ENCODE measurements at places on chromosomes 1 and 21. TPM values are rescaled to one million over a fixed set of nuclear protein-coding genes. Genes with fewer than 3 reads are reported as not detected.

DNA sequence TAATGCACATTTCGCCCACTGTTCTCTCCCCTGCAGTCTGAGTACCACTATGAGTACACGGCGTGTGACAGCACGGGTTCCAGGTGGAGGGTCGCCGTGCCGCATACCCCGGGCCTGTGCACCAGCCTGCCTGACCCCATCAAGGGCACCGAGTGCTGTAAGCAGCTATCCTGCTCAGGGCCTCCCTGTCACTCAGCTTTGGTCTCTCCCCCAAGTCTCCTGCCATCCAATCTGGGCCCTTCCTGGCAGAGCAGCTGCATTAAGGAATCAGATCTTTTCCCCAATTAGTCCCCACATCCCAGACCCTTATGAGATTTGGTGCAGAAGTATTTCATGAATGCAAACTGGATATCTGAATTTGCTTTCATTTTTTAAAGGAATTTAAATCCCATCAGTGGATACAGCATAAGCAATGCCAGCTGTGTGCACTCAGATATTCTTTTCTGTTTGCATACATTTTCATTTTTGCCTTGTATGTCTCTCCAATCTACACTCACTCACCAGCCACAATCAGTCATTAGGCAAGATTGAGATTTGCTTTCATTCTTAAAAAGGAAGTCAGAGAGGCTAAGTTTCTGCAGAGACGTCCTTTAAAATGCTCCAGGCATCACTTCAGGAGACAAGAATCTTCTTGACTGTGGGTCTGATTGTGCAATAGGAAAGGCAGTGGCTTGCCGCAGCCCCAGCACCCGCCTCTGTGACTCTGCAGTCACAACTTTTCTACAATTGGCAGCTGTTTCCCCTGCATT lies 48.1 kb downstream of the ELAPOR1 start:
- H3K36me3 ChIP-seq, result no peaks in the 10 kb centered on the region
- no peak overlapping the region for H3K27ac ChIP-seq
- DNase-seq, result no peak
- peaks cover 19% of the 10 kb centered on the region for H3K4me1 ChIP-seq
- no peaks in the 10 kb centered on the region for H3K27me3 ChIP-seq

- H3K27ac ChIP-seq, result no peak overlapping the region
- H3K36me3 ChIP-seq, result no peaks in the 10 kb centered on the region
- peaks cover 2% of the 10 kb centered on the region for H3K4me1 ChIP-seq
- no peak overlapping the region for H3K4me3 ChIP-seq
- no peaks in the 10 kb centered on the region for H3K27me3 ChIP-seq
Observed at GRCh38 chr1:174794861-174795260, 204.9 kb upstream of the CACYBP start.

Gene FCGR2B
- 3.1 TPM for total RNA-seq

GRCh38 chr1:10838541-10838940 lies 42.1 kb upstream of the CASZ1 start:
- no peaks in the 10 kb centered on the region for H3K4me1 ChIP-seq
- no peak overlapping the region for H3K27ac ChIP-seq
- H3K27me3 ChIP-seq, result peaks cover 73% of the 10 kb centered on the region
- H3K36me3 ChIP-seq, result no peaks in the 10 kb centered on the region
- no peak overlapping the region for H3K4me3 ChIP-seq

Measured in K562 (cell line).